ENCODE measurements at places on chromosomes 16 and 17.

DNA sequence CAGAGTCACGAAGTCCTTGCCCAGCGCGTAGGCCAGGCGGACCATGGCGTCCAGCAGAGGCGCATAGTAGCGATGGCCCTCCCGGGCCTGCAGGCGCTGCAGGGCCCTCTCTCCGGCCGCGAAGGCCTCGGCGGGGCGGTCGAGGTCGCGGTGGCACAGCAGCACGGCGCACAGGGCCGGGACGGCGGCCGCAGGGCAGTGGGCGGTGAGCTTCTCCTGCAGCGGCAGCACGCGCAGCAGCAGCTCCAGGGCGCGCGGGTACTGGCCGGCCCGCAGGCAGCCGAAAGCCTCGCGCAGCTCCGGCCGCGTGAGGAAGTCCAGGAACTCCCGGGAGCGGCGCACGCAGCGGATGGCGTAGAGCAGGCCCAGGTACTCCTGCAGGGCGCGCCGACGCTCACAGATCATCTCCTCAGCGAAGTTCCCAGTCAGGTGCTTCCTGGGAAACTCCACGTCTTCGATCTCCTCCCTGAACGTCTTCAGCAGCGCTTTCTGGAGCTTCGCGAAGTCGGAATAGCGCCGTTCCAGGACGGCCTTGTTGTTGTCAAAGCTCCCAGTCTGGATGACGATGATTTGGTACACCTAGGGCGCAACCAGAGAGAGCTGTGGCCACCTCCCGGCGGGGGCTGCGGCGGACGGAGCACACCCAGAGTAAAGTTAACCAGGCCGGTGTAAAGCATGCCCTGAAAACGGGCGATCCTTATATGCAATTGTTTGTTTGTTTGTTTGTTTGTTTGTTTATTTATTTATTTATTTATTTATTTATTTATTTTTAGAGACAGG, 7.4 kb downstream of the SNX20 start:
- no peak for DNase-seq

DNA sequence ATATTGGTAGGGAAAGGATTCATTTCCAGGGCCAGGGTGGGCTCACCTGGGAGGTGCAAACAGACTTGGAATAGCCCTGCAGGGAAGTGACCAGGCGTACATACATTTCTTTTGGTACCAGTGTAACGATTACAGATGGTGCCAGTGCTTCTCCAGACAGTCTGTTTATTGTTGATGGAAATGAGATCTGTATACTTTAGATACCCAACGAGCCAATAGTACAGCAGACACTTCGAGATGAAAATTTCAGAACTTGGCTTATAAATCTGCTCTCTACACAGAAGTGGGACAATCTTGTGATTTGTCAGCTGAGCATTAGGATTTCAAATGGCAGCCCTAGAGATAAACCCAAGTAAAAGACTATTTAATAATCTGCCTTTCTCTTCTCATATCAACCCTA, 57.9 kb downstream of the HS3ST2 start:
- DNase-seq = no peak

GRCh38 chr17:7555320-7555948, 3.1 kb upstream of the TNFSF13 start:
- DNase-seq = no peak

- no peak for DNase-seq
Observed at GRCh38 chr17:46769531-46770438, 48.7 kb downstream of the WNT3 start.

GRCh38 chr16:80997139-80997798, 9.4 kb downstream of the CMC2 start:
- DNase-seq = no peak
